ENCODE measurements at places on chromosomes 3 and 15. TPM values are rescaled to one million over a fixed set of nuclear protein-coding genes. Genes with fewer than 3 reads are reported as not detected.

- no peak for DNase-seq
Measured at GRCh38 chr3:149942409-149942808, 28.3 kb downstream of the PFN2 start.

PPM1M gene
- total RNA-seq: 42.4 TPM

GRCh38 chr15:71591057-71591456 is 219.3 kb upstream of the NR2E3 start:
- no peak for DNase-seq

DNA sequence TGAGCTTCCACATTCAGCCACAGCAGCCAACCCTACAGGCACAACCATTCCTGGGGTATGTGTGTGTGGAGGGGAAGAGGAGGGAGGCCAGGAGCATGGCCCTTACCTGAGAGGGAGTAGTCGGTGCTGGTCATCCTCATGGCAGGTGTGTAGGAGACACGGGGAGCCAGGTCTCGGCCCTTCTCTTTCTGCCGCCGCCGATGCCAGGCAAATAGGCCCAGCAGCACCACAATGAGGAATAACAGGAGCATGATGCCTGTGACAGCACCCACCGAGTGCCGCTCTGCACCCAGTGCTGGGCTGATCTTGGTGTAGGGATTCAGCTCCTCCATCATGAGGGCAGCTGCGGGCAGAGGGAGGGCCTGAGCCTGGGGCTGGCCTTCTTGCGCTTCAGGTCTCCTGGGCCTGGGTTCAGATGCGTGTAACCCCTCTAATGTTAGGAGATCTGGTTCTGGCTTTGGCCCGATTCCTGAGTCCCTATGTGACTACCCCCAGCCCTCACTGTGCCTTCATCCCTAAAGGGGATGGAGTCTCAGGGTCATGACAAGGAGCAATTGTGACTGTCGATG is 44.4 kb downstream of the RAB11A start:
- DNase-seq: no peak

DNA sequence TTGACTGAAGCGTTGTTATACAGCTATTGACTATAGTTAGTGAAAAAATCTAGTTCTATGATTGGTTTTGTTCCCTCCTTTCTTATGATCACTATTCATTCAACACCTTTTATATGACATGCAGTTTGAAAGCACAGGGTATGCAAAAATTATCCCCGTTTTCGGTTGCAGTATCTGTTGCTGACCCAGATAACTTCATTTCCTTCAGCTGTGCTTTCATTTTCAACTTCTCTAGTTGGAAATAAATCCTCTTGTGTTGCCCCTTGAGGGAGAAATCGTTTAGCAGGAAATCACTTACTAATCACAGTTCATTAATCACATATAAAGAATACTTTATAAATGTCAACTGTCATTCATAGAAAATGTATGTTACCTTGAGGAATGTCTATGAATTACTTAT is 55.1 kb downstream of the MBNL1 start:
- DNase-seq: no peak

NMB gene
- 4.1 TPM for total RNA-seq

DNA sequence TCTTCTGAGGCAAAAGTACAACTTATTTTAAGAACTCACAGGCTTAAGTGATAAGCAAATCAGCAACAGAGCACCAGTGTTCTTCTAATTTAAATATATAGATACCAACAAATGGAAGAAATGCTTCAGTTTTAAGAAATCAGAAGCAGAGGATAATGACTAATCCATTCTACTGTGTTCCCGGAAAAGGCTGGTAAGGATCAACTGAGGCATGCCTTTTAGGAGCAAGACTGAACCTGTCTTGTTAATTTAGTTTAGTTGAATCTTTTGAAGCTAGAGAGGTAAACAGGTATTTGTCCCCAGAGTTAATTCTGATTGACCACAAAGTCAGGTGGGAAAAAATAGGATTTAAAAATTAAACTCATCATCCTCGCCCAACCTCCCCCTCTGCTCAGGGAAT is 51.8 kb downstream of the TAMM41 start:
- no peak for DNase-seq

MYRIP gene
- total RNA-seq: not detected

GRCh38 chr3:120350401-120350941 is 1.3 kb upstream of the LRRC58 start:
- DNase-seq: peak; percentile 78

DNA sequence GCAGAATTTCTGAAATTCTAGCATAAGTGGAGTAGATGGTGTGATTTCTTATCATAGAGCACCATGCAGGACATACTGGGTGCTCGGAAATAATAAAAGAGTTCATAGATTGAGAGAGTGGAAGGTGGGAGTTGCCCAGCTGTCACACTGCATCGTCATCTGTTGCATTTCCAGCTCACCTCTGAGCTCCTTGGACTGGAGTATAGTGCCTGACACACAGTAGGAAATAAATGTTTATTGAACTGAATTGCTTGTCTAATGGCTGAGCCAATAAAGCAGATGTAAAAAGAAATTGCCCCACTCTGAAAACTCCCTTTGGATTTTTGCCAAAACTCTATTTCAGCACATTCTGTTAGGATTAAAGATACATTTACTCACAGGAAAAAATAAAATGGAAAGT is 108.9 kb upstream of the UBE2E1 start:
- DNase-seq: peak; percentile 59

GRCh38 chr3:55859305-55859704 is 372.2 kb upstream of the WNT5A start:
- no peak for DNase-seq

DNA sequence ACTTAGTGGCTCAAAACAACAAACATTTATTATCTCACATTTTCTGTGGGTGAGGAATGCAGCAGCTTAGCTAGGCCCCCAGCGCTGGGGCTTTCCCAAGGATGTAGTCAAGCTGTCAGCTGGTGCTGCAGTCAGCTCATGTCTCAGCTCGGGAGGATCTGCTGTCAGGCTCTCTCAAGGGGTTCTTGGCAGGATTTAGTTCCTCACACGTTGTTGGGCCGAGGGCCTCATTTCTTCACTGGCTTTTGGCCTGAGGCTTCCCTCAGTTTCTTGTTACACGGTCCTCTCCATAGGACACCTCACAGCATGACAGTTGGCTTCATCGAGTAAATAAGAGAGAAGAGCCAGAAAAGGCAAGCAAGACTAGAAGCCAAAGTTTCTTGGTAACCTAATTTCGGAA is 13.7 kb upstream of the U2SURP start:
- DNase-seq: peak; percentile 42

ISG20 gene
- total RNA-seq: 1.9 TPM

DNA sequence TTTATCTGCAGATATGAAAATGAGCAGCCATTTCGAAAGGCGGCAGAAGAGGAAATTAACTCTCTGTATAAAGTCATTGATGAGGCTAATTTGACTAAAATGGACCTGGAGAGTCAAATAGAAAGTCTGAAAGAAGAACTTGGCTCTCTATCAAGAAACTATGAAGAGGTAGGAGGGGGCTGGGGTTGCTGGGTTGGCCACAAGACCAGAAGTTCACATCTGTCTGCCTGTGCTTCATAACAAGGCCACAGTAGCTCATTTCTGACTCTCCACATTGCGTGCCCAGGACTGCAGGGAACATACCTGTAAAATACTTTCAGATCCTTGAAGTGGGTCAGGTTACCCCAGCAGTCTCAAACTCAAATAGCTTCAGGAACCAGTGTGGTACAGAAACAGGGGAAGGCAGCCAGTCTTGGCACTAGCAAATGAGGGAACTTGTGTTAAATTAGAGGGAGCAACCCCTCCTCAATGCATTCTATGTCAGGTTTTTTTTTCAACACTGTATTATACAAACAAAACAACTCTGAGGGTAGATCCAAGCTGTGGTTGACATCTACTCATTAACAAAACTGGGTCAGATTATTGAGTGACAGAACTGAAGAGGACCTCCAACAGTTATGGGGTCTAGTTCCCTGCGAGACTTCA is 48.7 kb downstream of the BFSP2 start:
- DNase-seq: no peak

DNA sequence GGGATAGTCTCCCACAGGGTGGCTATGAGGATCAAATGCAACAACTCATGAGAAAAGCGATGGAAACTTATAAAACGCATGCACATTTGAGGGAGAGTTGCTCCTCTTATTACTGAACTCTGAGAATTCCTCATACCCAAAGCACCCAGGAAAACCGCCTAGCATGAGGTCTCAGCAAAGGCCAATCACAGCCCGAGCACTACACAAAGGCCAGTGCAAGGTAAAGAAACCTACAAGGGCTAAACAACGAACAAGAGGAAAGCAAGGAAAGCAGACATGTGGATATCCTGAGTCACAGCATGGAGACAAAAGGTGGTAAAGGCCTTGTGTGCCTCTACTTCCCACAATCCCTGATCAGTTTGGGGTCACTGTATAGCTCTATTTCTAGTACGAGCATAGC is 7.1 kb downstream of the RAB43 start:
- no peak for DNase-seq
